CD8-positive, alpha-beta T cell (primary cell): ENCODE measurements at places on chromosomes 7 and 10.

GRCh38 chr7:87032604-87033339 lies 26.7 kb downstream of the ELAPOR2 start:
- DNase-seq, result no peak

DNA sequence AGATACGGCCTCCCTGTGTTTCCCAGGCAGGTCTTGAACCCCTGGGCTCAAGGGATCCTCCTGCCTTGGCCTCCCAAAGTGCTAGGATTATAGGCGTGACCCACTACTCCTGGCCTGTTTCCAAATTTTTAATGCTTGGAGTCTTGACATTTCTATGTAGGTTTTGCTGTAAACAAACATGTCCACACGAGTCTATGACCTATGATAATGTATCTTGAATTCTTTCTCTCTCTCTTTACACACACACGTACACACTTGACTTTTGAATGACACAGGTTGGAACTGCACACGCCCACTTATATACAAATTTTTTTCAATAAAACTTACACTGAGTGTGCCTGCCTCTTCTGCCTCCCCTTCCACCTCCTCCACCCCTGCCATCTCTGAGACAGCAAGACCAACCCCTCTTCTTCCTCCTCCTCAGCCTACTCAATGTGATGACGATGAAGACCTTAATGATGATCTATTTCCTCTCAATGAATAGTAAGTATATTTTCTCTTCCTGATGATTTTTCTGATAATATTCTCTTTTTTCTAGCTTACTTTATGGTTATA lies 44.1 kb upstream of the LAMB1 start:
- DNase-seq, result no peak

GRCh38 chr7:16430133-16430532 lies 8.8 kb upstream of the CRPPA start:
- DNase-seq, result no peak

- no peak for DNase-seq
These were observed 103.7 kb downstream of the RBM20 start for GRCh38 chr10:110747609-110748464.

GRCh38 chr7:148276314-148277041 lies 314.1 kb upstream of the C7orf33 start:
- DNase-seq, result no peak

DNA sequence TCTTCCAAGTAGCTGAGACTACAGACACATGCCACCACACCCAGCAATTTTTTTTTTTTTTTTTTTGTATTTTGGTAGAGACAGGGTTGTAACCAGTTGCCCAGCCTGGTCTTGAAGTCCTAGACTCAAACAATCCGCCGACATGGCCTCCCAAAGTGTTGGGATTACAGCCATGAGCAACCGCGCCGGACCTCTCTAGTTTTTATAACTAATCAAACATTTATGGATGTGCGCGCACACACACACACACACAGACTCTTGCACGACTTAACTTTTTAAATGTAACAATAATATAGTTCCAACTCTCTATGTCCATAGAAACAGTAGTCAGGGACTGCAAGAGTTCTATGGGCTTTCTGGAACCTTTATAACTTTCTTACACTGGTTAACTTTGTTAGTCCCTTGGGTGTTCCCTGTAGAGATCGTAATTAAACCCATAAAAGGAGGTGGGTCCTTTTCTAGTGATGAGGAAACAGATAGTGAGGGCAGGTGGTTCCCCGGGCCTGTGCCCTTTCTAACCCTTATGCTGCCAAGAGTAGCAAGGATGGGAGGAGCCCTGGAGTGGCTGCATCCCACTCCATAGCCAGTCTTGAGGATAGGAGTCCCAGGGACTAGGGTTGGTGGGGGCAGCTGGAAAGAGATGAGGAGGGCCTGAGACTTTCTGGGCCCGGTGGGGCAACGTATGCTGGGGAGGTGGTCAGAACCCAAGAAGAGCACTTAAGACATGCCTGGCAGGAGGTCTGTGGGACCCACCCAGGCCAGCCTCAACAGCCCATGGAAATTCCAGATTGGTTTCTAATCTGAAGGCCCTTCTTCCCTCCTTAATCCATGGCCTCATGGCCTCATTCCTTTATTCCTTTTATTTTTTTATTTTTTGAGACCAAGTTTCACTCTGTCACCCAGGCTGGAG lies 8.6 kb downstream of the MARVELD1 start:
- DNase-seq, result no peak
